ENCODE measurements at places on chromosomes 7 and 10.

GRCh38 chr7:147053746-147054145, 937.1 kb downstream of the CNTNAP2 start:
- DNase-seq: no peak

GRCh38 chr10:103890688-103891087, 27.3 kb downstream of the STN1 start:
- no peak for DNase-seq

DNA sequence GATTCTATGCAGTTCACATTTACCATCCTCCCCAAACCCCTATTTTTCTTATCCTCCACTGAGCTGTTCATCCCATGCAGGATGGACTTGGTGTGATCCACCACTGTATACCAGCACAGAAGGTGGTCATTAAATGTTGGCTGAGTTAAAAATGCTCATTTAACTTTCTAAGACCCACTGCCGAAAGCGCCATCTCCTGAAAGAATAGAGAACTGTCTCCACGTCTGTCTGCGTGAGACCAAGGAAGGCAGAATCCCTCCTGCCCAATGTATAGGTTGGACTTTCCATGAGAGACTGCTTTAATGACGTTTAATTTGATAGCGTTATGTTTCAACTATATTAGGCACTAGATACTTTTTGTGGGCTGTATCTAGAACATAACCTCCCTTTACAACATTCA, 124.3 kb downstream of the GPAM start:
- no peak for DNase-seq

- no peak for DNase-seq
Observed at GRCh38 chr7:45881759-45882464, 6.4 kb upstream of the IGFBP1 start.

DNA sequence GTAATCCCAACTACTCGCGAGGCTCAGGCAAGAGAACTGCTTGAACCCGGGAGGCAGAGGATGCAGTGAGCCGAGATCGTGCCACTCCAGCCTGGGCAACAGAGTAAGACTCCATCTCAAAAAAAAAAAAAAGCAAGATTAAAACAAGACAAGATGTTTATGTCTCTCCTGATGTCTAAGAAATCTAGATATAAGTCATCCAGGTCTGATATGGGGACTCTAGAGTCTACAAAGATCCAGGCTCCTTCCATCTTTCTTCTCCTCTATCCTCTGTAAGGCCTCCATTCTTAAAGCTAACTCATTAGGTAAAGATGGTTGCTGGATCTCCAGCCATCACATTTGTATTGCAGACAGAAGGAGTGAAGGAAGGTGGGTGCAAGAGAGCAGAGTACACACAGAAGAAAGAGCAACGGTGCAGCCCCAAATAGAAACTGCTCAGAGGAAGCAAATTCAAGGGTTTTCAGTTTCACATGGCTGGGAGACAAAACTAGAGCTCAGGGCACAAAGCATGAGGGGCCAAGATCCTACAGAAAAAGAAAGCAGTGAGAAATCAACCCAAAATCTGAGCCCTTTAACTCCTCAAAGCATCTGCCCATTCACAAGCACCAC, 57.6 kb downstream of the USP6NL start:
- DNase-seq: no peak

Data from NCI-H2029 (cell line).